ENCODE measurements at places on chromosomes 12 and 14.

DNA sequence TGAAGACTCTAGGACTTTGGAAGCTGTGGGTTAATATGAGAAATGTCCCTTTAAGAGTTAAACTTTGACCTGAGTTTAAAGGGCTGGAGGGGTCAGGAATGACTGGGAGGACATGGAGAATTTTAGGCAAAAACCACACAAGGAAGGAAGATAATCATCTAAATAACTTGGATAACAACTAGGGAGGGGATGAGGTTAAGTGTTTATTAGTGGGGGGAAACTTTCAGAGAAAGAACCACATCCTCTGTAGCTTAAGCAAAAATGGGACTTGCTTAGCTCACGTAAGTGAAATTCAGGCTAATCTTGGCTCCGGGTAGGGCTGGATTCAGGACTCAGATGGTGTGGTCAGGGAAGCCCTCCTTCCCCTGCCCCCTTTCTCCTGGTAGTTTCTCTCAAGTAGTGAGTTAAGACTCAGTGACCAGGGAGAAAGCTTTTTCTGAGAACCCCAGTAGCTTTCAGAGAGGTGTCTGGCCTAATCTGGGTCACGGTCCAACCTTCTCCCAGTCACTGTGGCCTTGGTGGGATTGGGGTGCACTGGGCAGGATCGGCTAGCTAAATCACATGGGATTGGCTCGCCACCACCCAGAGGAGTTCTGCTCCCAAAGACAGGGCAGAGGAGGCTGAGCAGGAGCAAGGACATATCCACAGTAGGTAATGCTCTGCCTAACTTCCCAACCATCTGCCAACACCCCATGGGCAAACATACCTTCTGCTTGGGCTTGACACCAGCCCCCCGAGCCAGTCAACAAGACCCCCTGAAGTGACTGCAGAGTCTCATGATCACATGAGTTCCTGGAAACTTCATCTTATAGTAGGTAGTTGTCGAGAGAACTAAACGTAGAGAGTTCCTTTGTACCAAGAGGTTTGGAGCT lies 52.8 kb downstream of the ARF6 start:
- no peak for DNase-seq

DNA sequence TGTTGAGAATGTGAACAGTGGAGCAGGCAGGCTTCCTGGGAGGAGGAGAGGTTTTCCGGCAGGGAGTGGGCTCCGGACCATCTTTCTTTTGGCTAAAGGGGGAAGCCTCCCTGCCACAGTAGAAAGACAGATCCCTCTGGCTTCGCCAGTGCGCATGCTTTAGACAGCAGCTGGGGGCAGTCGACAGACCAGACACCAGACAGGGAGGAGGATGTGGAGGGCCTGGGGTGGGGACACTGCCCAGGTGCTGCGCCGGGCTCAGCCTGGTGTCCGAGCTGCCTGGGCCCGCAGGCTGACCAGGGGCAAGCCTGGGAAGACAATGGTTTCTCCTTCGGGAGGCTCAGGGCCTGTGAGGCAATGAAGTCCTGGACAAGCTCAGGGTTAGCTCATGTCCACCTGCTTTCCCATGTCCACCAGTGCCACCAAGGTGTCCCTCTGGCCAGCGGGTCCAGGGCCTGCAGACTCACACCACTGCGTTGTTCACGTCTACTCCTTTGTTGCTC lies 67.3 kb downstream of the PRIMA1 start:
- DNase-seq, result no peak

DNA sequence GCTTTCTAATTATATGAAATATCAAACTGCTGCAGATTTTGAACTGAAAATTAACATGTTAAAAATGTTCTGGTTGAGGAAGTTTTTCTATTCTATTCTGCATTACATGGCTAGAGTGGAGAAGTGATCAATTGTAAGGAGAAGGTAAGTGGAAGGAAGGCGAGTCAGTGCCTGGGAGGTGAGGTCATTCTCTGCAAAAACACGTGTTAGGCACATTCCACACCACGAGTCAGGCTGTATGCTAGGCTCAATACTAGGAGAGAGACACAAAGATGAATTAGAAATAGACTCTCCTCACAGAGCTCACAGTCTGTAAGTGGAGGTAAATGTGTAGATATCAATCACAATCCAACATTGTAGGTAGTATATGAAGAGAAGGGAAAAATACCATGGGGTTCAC lies 194.1 kb downstream of the NOVA1 start:
- DNase-seq, result no peak

- DNase-seq, result no peak
Measured at GRCh38 chr14:61174987-61175386, 106.2 kb downstream of the TMEM30B start.

DNA sequence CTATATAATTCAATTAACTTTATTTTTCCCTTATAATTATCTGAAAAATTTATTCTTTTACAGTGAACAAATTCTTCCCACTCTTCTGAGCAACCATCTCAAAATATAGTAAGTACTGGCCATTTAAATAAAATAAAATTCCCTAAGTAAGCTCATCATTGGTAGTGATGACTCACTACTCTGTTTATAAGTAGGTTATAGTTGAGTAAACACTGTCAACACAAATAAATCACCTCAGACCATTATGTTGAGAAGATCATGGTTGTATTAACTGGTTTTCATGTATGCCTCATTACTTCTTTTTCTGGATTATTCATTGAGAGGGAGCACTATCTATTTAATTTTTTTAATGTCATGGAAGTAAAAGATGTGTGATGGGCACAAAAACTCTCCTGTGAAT lies 220.5 kb downstream of the SEC23A start:
- DNase-seq, result no peak

DNA sequence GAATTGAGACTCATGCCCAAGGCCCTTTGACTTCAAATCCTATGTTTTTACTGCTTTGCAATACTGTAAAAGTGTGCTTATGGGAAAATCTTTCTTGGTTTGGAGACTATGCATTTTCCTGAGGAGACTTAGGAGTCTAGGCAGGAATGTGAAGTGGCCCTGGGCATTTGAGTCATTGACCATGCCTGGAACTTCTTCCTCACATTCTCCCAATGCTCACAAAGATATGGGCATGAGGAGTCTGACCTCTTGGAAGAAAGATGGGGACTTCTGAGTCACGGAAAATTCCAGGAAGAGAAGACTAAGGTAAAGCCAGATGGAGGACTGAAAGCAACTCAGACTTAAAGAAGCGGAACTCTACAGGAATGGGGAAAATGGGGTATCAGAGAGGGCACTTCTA lies 38.2 kb upstream of the ZNF641 start:
- DNase-seq, result no peak

DNA sequence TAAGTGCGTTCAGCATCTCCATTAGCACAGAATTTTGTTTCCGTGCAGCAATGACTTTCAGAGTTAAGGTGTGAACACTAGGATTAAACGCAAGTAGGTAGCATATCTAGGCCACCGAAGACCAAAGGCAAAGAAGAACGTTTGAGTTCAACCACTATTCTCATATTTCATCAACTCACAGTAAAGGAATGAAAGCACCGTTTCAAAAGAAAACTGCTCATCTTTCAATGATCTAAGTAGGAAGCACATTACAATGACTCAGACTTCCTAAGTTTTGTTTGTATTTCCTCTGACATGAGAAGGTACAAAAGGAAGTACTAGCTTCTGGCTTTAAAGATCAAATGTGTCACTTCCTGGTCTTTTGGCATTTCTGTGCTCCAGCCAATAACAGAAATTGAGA lies 57.6 kb downstream of the ACADS start:
- no peak for DNase-seq

DNA sequence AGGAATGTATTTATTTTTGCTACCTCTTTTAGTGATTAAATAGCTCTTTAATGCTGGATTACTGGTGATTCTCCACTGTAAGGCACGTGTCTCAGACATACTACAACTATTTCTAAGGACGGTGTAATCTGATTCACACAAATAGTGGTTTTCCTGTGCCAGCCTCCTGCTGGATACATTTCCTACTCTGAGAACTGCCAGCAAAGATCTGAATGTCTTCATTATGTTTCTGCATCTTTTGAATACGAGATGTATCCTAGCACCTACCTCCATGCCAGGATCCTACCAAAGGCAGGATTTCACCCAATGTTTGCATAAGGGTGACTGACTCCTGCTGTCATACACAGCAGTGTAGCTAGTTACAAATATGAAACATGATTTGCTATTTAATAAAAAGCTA lies 120.6 kb downstream of the PRICKLE1 start:
- DNase-seq, result no peak

DNA sequence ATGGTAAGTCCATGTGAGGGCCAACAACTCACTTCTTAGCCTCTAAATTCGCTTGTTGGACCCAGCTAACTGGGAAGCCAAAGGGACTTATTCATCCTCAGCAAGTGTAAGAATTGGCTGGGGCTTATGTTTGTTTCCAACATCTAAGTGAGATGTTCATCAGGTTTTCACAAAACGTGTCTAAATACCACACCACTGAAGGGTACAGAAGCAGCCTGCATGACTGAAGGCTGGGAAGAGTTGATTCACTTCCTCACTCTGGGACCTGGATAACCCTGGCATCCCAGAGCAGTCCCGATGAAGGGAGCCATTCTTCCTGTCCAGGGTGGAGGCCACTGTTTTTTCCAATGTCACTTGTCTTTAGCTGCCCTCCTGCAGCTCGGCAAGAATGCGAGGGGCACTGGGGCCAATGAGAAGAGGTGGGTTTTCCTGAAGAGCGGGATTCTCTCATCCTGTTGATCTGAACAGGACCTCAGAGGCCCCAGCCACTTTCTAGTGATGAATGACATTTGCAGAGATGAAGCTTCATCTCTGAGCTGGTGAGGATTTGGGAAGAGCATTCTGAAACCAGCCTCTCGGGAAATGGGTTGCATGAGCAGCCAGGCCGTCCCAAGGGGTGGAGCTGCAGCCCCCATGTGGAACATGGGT lies 12.2 kb upstream of the COL2A1 start:
- DNase-seq, result no peak

DNA sequence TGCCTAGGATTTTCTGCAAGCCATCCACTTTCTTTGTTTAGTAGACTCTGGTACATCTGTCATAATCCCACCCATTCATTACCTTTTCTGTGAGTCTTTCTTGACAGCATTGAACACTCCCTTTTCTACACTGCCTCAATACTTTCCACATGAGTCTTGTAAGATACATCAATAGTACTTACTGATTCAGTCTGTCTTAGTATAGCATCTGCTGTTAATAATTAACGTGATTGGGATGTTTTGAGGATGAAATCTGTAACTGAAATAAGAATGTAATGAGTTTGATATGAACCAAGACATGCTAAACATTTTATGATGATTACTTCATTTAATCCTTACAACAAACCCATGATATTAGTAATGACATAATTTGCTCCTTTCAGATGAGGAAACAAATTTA lies 196.2 kb upstream of the FOXG1 start:
- no peak for DNase-seq

DNA sequence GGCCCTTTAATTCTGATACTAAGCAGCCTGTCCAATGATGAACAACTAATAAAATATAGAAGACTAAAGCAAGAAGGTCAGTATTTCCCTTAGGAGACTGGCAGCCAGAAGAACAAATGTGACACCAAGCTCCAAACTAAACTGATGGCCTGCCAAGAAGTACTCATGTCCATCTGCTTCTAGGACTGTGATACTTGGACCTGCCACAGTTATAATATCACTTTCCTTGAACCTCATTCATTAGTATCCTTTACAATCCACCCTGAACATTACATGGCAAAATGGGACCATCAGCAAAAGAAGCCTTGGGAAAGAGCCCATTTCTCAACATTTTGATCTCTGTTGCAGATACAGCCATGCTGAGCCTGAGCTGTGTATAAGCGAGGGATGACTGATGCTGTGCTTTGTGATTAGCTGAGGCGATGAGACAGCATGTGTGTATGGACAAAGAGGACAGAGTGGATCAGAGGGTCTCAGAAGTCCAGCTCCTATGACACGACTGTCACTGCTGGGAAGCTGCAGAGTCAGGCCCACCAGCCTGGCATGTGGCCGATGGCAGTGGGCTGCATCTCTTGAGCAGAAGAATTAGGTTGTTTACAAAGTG lies 73.9 kb downstream of the TGFB3 start:
- DNase-seq, result no peak

GRCh38 chr12:91935296-91935695 lies 210.3 kb downstream of the BTG1 start:
- DNase-seq, result no peak

DNA sequence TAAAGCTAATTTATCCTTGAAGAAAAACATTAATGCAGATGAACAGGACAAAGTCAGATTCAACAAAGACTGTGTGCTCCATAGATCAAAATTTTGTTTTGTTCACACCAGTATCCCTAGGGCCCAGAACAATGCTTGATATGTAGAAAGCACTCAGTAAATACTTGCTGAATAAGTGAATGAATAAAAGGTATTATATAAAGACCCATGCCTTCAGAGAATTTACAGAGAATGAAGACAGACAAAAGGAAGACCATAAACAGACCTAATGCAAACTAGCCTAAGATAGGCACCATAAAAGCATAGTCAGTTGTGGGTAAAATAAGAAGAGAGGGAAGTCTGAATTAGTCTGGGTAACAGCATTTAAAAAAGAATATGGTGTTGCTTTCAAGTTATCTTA lies 47.3 kb upstream of the TMCC3 start:
- no peak for DNase-seq

GRCh38 chr12:115320967-115321366 lies 637.0 kb upstream of the TBX3 start:
- no peak for DNase-seq

- no peak for DNase-seq
Measured at GRCh38 chr14:90850487-90850886, 34.3 kb upstream of the TTC7B start.

GRCh38 chr12:31011336-31011735 lies 62.3 kb upstream of the DDX11 start:
- no peak for DNase-seq

DNA sequence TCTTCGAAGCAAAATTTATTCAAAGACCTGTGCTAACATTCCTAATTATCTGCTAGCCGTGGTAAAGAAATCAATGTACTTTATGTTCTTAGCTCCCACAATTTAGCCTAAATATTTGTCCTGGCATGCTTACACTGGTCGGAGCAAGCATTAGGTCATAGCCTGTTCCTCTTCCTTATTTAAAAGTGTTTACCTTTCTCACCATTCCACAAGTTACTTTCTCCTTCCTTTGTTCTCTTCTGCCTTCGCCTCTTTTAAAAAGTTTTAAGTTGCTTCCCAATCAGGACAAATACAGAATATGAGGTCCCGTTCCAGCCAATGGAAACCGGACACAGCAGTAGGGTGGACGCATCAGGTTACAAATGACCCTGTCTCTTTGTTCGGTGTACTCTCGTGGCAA lies 11.6 kb downstream of the CDK2AP1 start:
- no peak for DNase-seq

DNA sequence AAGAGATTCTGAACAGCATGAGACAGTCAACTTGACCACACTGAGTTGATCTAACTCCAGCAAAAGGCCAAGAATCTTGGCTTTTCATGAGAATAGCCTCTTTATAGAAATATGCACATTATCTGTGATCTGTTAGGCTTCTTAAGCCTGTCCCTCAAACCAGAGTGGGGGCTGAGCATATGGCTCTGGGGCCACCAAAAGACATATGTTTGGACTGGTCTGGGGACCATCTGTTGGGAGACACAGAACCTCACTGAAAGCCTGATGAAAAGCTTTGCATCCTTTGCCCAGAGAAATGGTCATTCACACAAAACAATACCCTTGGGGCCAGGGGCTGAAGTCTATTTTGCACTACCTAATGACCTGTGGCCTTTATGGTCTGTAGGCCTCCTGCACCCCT lies 165.3 kb upstream of the PRMT8 start:
- DNase-seq, result no peak

Data from stimulated activated CD4-positive, alpha-beta T cell treated with anti-CD3 and anti-CD28 coated beads, TNF-alpha, amount 100 ng/mL, for 1 hour (primary cell).